Muscle of back (tissue), 13 donors: ENCODE measurements at places on chromosomes 4 and X. TPM values are rescaled to one million over a fixed set of nuclear protein-coding genes. Genes with fewer than 3 reads are reported as not detected.

GRCh38 chr4:187726485-187726884 is 269.1 kb upstream of the ZFP42 start:
- no peak for DNase-seq

DNA sequence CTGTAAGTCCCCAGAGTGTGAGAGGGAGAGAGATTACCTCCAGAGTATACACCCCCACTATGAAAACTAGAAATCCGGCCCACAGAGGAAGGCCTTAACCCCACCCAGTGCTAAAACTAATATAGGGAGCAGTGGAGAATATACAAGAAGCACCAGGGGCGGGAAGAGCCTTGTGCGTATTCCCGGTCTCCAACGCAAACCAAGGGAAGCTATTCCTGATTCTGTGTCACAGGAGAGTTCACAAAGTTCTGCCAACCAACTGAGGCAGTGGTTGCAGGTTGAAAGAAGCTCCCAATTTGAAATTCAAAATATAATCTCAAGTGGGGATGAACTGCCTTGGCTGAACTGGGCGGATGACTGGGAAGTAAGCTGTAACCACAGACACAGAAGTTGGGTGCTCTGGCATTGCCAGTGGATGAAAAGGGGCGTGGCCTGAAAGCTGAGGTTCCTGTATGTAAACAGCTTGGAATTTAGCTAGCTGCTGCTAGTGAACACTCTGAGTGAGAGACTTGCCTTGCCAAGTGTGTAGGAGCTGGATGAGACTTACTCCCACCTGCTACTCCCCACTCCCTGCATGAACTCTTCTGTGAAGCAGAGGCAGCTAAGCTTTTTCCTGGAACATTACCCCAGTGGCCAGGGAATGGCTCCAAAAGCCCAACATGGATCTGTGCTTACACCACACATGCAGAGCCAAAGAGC is 32.7 kb downstream of the ELF2 start:
- peak; percentile 40 for DNase-seq

DNA sequence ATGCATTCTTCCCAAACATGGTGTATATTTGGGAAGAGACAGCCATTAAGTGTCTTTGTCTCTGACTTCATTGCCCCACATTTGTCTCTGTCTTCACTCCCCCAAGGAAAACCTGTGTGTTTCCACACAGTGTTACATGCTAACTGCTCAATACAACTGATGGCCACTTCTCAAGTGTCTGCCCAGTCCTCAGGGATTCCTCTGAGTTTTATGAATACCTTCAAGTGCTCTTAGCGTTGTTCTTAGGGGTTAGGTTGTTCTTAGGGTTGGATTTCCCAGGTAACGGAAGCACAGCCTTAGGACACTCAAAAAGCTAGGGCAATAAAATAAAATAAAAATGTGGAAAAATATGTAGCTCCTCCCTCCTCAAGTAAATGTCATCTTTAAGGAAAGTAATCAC is 64.7 kb upstream of the PLAC8 start:
- DNase-seq = no peak

DNA sequence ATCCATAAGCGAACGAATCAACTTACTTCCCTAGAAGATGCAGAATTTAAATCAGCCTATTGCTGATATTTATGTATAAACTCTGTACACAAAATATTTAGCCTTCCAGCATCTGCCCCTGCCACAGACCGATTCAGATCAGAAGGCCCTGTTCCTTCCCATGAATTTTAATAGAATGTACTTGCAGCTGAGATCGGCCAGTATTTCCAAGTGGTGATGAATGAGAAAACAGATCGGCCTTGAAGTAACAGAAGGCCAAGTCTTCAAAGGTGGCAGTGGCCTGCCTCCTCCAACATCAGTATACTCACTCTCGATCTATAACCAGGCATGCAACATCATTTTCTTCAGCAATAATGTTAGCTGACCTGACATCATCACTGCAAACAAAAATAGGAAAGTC is 66.4 kb downstream of the PRKG2 start:
- DNase-seq = no peak

GRCh38 chrX:538311-538710 is 92.3 kb upstream of the SHOX start:
- DNase-seq = no peak

- DNase-seq = no peak
Measured at GRCh38 chr4:86451560-86452330, 91.9 kb upstream of the MAPK10 start.

DNA sequence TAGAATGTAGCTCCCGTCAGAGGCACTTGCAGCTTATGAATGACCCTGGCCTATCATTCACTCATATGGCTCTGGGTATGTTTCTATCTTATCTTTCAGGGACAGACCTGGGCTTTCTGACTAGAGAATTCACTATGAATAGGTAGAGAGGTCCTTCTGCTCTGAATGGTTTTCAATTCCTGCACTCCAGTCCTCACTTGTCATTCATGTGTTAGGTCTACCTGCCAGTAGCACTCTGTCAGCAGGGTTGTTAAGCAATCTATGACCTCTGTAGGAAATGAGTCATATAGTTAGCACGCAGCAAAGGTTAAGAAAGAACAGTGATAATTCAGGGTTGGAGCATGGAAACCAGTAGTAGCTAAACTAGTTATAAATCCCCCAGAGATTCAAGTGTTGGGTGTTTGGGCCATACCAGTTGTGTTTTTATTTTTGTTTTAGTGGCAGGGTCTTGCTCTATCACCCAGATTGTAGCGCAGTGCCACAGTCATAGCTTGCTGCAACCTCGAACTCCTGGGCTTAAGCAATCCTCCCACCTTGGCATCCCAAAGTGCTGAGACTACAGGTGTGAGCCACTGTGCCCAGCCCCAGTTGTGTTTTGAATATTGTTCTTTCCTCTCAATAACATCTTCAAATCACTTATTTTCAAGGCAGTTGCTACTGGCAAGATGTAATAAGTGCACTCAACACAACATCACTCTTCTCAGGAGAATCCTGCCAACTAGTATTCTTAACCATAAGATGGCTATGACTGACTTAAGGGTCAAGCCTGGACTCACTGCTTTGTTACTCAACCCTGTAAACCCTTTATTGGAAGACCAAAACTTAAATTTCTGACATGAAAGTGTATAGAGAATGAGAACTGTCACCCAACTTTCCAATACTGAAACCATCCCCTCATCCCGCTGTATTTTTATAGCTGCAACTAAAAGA is 25.1 kb downstream of the ARL13A start:
- DNase-seq = no peak

GRCh38 chrX:93538575-93538974 is 134.8 kb downstream of the NAP1L3 start:
- no peak for DNase-seq

GRCh38 chrX:124931241-124931640 is 388.4 kb upstream of the TEX13C start:
- DNase-seq = no peak

- DNase-seq = no peak
Measured at GRCh38 chrX:151167791-151168345, 8.5 kb upstream of the GPR50 start.

Gene TIGD4
- polyA plus RNA-seq = 2.0 TPM

Gene TMEM31
- polyA plus RNA-seq = 0.42 TPM

Gene P2RY10
- 1.3 TPM for polyA plus RNA-seq

Gene RAI2
- polyA plus RNA-seq = 9.1 TPM

Gene SULT1E1
- 36.8 TPM for polyA plus RNA-seq

Gene ADAMTS3
- polyA plus RNA-seq = 3.6 TPM

Gene ZCCHC13
- not detected for polyA plus RNA-seq

Gene NPY5R
- polyA plus RNA-seq = 0.23 TPM
